Naive thymus-derived CD8-positive, alpha-beta T cell (primary cell): ENCODE measurements at places on chromosomes 6 and 20. TPM values are rescaled to one million over a fixed set of nuclear protein-coding genes. Genes with fewer than 3 reads are reported as not detected.

- DNase-seq: no peak
- H3K4me3 ChIP-seq: no peak overlapping the region
- H3K4me1 ChIP-seq: peaks cover 3% of the 10 kb centered on the region
- H3K27me3 ChIP-seq: no peaks in the 10 kb centered on the region
- H3K36me3 ChIP-seq: no peaks in the 10 kb centered on the region
- no peak overlapping the region for H3K27ac ChIP-seq
Measured at GRCh38 chr6:16059496-16059895, 69.4 kb upstream of the MYLIP start.

MOG gene
- total RNA-seq: not detected

PI16 gene
- 0.65 TPM for total RNA-seq

MUC22 gene
- total RNA-seq: not detected

GRCh38 chr20:20022498-20022897 lies 5.3 kb downstream of the NAA20 start:
- no peak overlapping the region for H3K4me3 ChIP-seq
- H3K27me3 ChIP-seq: no peaks in the 10 kb centered on the region
- H3K27ac ChIP-seq: peak overlapping the region; percentile 66
- H3K4me1 ChIP-seq: peaks cover 48% of the 10 kb centered on the region
- peaks cover 57% of the 10 kb centered on the region for H3K36me3 ChIP-seq
- no peak for DNase-seq

RIOK1 gene
- 29.9 TPM for total RNA-seq

NCOA6 gene
- 24.3 TPM for total RNA-seq

DNA sequence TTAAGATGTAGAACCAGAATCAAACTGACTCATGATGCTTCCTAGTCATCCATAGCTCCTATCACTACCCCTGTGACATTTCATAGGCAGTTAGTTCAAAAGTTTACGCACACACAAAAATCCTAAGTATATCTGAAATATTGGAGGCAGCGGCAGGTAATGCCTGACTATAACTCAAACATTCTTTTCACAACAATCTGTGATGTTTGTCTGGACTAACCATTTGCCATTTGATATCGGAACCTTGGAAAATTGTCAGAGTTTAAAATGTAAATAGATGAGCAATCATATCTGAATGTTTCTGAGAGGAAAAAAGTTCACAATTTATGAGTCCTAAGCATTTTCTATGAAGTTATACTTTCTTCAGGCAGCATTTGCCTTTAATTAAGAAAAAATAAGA lies 1078.2 kb downstream of the EPHA7 start:
- H3K4me3 ChIP-seq: no peak overlapping the region
- H3K4me1 ChIP-seq: no peaks in the 10 kb centered on the region
- H3K27me3 ChIP-seq: no peaks in the 10 kb centered on the region
- no peak overlapping the region for H3K27ac ChIP-seq

GRCh38 chr20:44247131-44247571 lies at the start of gene GDAP1L1:
GDAP1L1 (plus strand) TSS chr20:44247308; CDS start chr20:44247335, 27 bp downstream.
- no peak for DNase-seq
- H3K27ac ChIP-seq: no peak within 1 kb of the TSS
- H3K4me3 ChIP-seq: peak within 1 kb of the TSS; percentile 69
- peaks cover 6% of the 10 kb centered on the region for H3K4me1 ChIP-seq
- peaks cover 11% of the 10 kb centered on the region for H3K36me3 ChIP-seq

GRCh38 chr6:80003826-80004172 lies 650 bp upstream of the TTK start:
- H3K27ac ChIP-seq: peak overlapping the region; percentile 96
- DNase-seq: no peak
- H3K4me1 ChIP-seq: peaks cover 22% of the 10 kb centered on the region
- peak overlapping the region; percentile 97 for H3K4me3 ChIP-seq
- no peaks in the 10 kb centered on the region for H3K36me3 ChIP-seq

DNA sequence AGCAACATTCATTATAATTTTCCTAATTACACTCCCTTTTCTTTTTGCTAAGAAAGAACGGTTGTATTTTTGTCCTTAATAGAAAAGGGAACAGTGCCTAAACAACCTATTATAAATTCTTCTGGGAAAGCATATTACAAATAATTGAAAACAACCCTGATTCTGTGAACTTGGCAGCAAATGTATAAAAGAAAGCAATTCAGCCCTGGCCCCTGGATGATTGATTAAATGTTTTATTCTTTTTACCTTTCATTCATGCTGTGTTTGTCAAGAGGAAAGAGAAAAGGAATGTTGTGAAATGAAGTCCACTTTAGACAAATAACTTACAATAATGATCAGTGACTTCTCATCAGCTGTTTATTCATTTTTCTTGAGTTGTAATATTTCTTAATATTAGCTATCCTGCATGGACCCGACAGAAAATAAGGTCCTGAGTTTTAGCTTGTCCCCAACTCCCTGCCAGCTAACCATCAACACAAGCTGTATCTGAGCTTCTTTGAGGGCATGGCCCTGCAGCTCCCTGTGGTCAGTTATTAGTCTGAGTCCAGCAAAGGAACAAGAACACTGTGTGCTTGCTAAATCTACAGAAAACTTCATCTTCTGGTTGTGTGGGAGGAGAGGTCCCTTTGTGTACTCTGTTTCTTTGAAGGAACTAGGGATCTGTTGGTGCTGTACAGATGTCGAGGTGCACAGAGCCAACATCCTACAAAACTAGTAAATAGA lies 248.2 kb downstream of the LAMA2 start:
- H3K4me1 ChIP-seq: no peaks in the 10 kb centered on the region
- no peak overlapping the region for H3K27ac ChIP-seq
- H3K4me3 ChIP-seq: no peak overlapping the region
- DNase-seq: no peak

DNA sequence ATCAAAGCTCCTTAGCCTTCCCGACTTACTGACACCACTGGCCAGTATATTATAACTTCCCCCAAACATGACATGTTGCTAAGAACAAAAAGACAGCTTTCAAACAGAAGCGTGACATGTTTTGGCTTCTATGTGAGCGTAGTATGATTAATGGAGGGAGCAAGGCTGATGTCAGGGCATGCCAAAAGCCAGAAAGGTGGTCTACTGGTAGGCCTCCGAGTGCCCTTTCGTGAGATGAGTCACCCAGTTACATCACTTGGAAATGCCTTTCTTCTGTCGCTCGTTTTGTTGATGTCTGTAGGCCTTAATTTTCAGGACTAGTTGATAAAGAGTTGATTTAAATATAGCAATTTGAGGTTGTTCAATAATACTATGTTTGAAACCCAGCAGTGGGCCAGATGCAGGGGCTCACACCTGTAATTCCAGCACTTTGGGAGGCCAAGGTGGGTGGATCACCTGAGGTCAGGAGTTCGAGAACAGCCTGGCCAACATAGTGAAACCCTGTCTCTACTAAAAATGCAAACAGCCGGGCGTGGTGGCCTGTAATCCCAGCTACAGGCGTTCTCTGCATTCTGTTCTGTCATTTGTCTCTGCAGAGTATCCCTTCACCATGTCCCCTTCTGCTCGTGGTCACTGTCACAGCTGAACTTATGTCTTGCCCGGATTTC lies 53.3 kb downstream of the CNKSR3 start:
- no peaks in the 10 kb centered on the region for H3K36me3 ChIP-seq
- DNase-seq: no peak
- H3K27me3 ChIP-seq: peaks cover 3% of the 10 kb centered on the region
- no peaks in the 10 kb centered on the region for H3K4me1 ChIP-seq
- H3K4me3 ChIP-seq: no peak overlapping the region

GRCh38 chr6:136517002-136517401 lies 33.2 kb downstream of the MAP7 start:
- no peaks in the 10 kb centered on the region for H3K36me3 ChIP-seq
- no peak for DNase-seq
- no peaks in the 10 kb centered on the region for H3K4me1 ChIP-seq
- no peak overlapping the region for H3K27ac ChIP-seq
- H3K4me3 ChIP-seq: no peak overlapping the region
- H3K27me3 ChIP-seq: peaks cover 2% of the 10 kb centered on the region

DNA sequence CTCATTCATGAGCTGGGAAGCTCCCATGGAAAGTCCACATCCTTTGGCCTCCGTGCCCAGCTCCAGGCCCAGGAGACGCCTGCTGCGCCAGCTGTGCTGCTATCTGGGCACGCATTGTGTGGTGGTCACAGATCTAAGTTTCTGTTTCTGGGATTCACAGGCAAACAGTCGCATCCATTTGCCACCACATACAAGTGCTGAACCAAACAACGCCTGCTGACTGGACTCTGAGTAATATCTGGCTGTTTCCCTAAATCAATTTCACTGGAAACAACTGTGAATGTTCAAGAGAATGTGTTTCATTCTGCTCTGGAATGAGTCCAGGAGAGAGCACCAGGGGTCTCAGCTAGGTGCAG lies 45.5 kb downstream of the IRF4 start:
- H3K4me1 ChIP-seq: peaks cover 15% of the 10 kb centered on the region
- H3K36me3 ChIP-seq: no peaks in the 10 kb centered on the region
- no peak overlapping the region for H3K4me3 ChIP-seq
- no peak for DNase-seq

DNA sequence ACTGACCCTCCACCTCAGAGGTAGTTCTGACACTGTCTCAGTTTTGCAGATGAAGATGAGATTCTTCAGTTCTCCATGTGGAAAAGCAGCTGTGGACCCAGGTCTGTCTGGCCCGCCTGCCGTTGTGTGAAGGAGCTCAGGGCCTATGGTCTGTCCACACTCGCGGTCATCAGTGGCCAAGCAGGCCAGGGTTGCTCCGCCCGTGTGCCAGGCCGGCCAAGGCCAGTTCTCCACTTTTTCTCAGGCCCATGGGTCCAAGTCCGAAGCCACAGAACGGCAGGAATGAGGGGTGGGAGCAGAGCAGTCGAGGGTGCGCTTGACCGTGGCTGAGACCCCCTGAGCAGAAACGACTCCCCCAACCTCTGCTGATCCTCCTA lies 8.6 kb upstream of the MAP1LC3A start:
- H3K27ac ChIP-seq: no peak overlapping the region
- DNase-seq: no peak
- no peaks in the 10 kb centered on the region for H3K4me1 ChIP-seq
- no peak overlapping the region for H3K4me3 ChIP-seq
- no peaks in the 10 kb centered on the region for H3K36me3 ChIP-seq
- no peaks in the 10 kb centered on the region for H3K27me3 ChIP-seq

GRCh38 chr6:14732226-14732843 lies 513.5 kb upstream of the JARID2 start:
- H3K36me3 ChIP-seq: no peaks in the 10 kb centered on the region
- H3K27ac ChIP-seq: no peak overlapping the region
- H3K4me1 ChIP-seq: peaks cover 92% of the 10 kb centered on the region
- peak overlapping the region; percentile 65 for H3K4me3 ChIP-seq
- H3K27me3 ChIP-seq: no peaks in the 10 kb centered on the region

NELFCD gene
- 101 TPM for total RNA-seq

DNA sequence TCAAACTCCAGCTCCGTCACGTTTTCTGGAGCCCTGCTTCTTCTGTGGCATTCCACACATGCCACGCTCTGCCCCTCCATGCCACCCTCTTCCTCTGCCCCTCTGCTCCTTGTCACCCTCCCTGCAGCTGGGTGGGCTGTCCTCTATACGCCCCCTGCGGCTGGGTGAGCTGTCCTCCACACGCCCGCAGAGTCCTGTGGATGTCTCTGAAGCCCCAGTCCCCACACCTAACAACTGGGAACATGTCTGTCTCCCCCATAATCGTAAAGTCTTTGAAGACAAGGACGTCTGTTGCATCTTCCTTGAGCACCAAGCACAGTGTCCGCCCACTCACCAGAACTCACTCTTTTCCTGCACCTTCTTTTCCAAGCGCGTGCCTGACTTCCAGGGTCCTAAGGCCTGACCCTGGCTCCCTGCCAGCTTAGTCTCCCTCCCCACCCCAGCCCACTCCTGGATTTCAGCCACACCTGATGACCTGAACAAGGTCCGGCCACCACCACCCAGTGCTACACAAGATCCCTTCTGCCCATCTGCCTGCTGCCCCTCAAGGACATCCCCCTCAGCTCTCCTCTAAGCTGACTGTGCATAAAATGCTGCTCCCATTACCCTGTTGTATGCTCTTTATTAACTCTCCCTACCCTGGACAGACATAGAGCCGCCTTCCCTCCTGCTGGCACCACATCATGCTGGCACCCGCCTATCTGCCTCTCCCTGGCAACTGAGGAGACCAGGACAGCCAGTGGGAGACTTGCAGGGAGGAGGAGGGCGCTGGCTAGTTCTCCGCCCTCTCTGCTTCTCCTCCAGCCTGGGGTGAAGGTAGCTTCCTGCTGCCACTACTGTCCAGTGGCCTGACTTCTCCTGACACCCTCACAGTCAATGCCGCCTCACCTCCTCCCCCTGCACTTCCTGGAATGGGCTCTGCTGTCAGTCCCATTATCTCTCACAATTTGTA lies 10.7 kb upstream of the PRR18 start:
- no peaks in the 10 kb centered on the region for H3K27me3 ChIP-seq
- no peak overlapping the region for H3K27ac ChIP-seq
- H3K4me1 ChIP-seq: no peaks in the 10 kb centered on the region

- no peaks in the 10 kb centered on the region for H3K27me3 ChIP-seq
- no peak for DNase-seq
- peak overlapping the region; percentile 64 for H3K27ac ChIP-seq
- no peak overlapping the region for H3K4me3 ChIP-seq
- peaks cover 17% of the 10 kb centered on the region for H3K36me3 ChIP-seq
- H3K4me1 ChIP-seq: peaks cover 52% of the 10 kb centered on the region
Measured at GRCh38 chr6:15257357-15258132, 11.7 kb downstream of the JARID2 start.

DNA sequence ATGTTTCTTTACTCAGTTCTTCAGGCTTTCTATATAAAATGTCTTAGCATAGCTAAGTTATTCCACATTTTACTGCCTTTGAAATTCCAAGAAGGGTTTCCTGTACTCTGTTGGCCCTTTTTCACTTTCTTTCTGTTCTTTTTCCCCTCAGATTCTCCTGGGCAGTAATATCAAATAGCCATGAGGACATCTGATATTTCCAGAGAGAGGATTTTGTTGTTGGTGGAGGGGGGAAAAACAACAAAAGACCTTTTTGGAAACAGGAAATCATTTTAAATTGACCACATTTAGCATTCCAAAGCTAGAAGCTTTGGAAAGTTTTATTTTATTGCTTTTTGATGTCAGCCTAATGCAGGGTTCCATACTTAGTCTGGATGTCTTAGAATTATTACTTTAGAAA lies 445.4 kb downstream of the GJA1 start:
- no peaks in the 10 kb centered on the region for H3K36me3 ChIP-seq
- no peak overlapping the region for H3K4me3 ChIP-seq
- no peak for DNase-seq
- no peak overlapping the region for H3K27ac ChIP-seq
- H3K27me3 ChIP-seq: peaks cover 6% of the 10 kb centered on the region
- no peaks in the 10 kb centered on the region for H3K4me1 ChIP-seq

DNA sequence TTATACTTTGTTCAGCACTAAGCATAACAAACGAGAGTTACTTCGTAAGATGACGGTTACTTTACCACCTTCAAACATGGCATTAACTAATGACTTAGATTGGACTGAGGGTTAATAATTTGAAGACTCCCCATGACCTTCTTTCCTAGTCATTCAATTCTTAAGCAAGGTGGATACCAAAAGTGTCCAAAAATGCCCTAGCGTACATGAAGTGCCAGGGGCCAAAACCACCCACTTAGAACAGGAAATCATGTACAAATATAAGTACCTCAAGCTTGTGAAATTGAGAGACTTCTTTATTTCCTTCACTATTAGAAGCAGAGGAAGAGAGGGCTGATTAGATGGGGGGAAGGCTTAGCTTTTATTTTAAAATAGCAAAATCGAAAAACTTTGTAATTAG lies 166.4 kb downstream of the ATXN1 start:
- H3K27ac ChIP-seq: no peak overlapping the region
- H3K4me1 ChIP-seq: peaks cover 1% of the 10 kb centered on the region
- no peak for DNase-seq
- no peaks in the 10 kb centered on the region for H3K36me3 ChIP-seq
- no peaks in the 10 kb centered on the region for H3K27me3 ChIP-seq

RIPOR2 gene
- total RNA-seq: 511 TPM
